CD4-positive, alpha-beta T cell treated with Interleukin-4 for 4 hours (primary cell): ENCODE measurements at places on chromosomes 6 and 20.

GRCh38 chr6:82066991-82067411 is 180.5 kb downstream of the IBTK start:
- no peak for DNase-seq

DNA sequence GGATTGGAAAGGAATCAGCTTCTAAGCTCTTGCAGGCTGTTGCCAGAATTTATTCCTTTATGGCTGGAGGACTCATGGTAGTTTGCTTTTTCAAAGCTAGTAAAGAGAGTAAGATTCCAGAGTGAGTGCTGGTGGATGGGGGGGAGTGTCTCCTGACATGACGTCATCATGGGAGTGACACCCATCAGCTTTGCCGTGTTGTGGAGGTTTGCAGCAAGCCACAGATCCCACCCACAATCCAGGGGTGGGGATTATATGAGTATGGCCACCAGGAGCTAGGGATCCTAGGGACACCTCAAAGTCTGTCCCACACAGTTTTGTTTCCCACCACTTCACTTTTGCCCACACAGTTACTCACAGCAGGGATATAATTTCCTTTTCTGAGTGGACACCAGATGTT is 28.7 kb upstream of the PMEPA1 start:
- no peak for DNase-seq

GRCh38 chr6:136793363-136793762 is 1.1 kb upstream of the MAP3K5 start:
- DNase-seq = peak; percentile 39

GRCh38 chr20:25408890-25409289 is 1.4 kb downstream of the GINS1 start:
- DNase-seq = no peak

GRCh38 chr20:22430154-22430745 is 154.1 kb downstream of the FOXA2 start:
- no peak for DNase-seq

DNA sequence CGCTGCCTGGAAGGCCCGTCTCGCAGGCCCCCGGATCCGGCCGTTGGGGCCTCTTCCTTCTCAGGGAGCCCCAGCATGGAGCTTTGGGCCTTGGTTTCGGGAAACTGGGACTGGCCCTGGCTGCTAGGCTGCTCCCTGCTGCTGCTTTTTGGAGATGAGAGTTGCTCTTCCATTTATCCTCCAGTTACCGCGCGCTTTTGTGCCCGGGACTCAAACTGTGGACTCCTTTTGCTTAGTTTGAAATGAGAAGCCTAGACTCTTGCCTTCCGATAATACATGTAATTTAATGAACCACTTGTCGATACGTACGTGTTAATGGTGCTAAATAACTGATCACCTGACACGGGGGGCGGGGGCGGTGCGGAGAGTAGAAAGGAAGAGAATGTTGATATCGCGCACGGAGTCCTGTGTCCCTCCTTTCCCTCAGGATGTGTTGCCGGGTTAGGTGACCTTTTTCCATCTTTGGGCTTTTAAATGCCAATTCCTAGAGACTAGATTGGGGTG is 968 bp downstream of the PHF3 start:
- DNase-seq = peak; percentile 53
